ENCODE measurements at places on chromosomes 7 and 10. TPM values are rescaled to one million over a fixed set of nuclear protein-coding genes. Genes with fewer than 3 reads are reported as not detected.

DNA sequence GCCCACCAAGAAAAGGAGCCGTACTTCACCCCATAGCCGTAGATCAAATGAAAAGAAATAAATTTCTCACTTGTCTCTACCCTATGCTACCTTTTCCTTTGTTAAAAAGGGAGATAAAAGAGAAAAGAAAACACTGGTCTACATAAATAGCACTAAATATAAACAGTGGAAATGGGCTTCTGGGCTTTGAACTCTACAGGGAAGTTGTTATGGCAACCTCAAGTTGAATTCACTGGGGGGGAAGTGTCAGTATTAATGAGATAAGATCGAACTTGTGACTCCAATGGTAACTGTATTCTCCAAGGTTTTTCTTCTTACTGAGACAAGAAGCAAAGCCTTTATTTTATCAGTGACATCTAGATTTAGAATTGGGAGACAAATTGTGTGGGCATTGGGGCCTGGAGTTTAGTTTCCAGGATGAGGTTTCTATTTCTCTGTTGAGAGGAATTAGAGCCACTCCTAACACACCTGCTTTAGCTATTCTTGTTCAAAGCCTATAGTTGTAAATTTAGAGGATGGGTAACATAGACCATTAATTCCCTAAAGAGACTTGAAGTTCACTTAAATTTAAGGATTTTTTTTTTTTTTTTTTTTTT is 604.3 kb upstream of the GALNT17 start:
- H3K4me3 ChIP-seq: no peak overlapping the region
- H3K36me3 ChIP-seq: no peaks in the 10 kb centered on the region
- H3K27me3 ChIP-seq: no peaks in the 10 kb centered on the region
- no peaks in the 10 kb centered on the region for H3K4me1 ChIP-seq
- DNase-seq: no peak
- no peak overlapping the region for H3K27ac ChIP-seq

- DNase-seq: peak; percentile 58
- H3K4me1 ChIP-seq: peaks cover 10% of the 10 kb centered on the region
- H3K36me3 ChIP-seq: no peaks in the 10 kb centered on the region
- H3K4me3 ChIP-seq: no peak overlapping the region
Measured at GRCh38 chr10:103506061-103506460, 12.6 kb downstream of the NEURL1 start.

GRCh38 chr7:33710608-33711007 is 194.7 kb upstream of the BMPER start:
- H3K27ac ChIP-seq: no peak overlapping the region
- no peak for DNase-seq
- no peaks in the 10 kb centered on the region for H3K4me1 ChIP-seq
- no peaks in the 10 kb centered on the region for H3K27me3 ChIP-seq
- H3K36me3 ChIP-seq: no peaks in the 10 kb centered on the region
- no peak overlapping the region for H3K4me3 ChIP-seq

DNA sequence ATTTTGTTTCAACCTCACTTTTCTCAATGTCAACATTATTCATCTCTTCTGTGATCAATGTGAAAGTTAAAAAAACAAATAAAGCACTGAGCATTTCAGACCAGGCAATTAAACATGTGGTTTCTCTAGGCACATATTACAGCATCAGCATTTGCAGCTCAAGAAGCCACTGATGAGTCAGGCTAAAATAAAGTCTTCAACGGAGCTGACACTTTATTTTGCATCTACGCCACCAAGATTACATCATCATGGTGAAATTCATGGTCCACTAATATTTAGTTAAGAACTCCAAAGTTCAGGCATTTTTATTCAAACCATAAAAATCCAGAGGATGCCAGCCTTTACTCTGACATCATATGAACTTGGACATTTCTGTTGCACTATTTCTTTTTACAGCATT is 33.0 kb downstream of the MAGI2 start:
- H3K27me3 ChIP-seq: no peaks in the 10 kb centered on the region
- H3K4me1 ChIP-seq: peaks cover 15% of the 10 kb centered on the region
- H3K27ac ChIP-seq: peak overlapping the region; percentile 49
- no peaks in the 10 kb centered on the region for H3K36me3 ChIP-seq

KLF14 gene
- not detected for total RNA-seq

NPSR1 gene
- total RNA-seq: not detected

ERVW-1 gene
- total RNA-seq: not detected

TRIM73 gene
- total RNA-seq: 0.36 TPM

Data from osteoblast (primary cell).